Thymus (tissue), 14 donors: ENCODE measurements at places on chromosomes 3 and 15.

GRCh38 chr3:95719481-95719880 lies 1094.9 kb upstream of the EPHA6 start:
- no peak for DNase-seq

- no peak for DNase-seq
Measured at GRCh38 chr15:74535388-74536084, 5.5 kb upstream of the ARID3B start.

DNA sequence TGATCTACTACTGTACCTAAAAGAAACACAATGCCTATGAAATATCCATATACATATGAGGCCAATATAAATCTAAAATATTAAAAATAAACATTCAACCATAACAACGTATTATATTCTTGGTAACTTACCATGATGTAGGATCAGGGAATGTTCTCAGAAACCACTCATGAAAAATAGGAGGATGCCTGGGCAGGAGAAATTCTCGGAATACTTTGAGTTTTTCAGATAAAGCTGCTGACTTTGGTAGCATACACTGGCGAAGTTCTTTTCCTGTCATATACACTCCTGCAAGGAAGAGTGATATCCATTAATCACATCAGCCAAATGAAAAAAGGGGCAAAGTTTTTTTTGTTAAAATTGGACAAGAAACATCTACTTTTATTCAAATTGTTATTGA lies 11.3 kb upstream of the XRN1 start:
- no peak for DNase-seq

DNA sequence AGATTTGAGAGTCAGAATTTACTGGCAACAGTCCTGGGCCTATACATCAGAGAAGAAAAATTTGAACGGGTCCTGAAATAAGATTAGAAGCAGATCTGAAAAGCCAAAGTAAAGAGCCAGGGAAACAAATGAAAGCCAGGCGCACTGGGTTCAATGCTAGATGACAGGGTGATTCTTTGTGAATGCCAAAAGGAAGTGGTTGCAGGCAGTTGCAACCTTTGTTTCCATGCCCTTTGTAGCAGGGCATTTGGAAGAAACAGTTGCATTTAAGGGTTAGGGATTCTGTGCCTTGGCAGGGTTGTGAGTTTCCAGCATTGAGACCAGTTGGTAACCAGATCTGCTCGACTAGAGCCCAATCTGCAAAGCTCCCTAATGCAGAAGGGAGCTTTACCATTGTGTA lies 36.4 kb upstream of the MTHFS start:
- DNase-seq = peak; percentile 15

- DNase-seq = no peak
Measured at GRCh38 chr3:124584552-124585391, 145.5 kb upstream of the UMPS start.

DNA sequence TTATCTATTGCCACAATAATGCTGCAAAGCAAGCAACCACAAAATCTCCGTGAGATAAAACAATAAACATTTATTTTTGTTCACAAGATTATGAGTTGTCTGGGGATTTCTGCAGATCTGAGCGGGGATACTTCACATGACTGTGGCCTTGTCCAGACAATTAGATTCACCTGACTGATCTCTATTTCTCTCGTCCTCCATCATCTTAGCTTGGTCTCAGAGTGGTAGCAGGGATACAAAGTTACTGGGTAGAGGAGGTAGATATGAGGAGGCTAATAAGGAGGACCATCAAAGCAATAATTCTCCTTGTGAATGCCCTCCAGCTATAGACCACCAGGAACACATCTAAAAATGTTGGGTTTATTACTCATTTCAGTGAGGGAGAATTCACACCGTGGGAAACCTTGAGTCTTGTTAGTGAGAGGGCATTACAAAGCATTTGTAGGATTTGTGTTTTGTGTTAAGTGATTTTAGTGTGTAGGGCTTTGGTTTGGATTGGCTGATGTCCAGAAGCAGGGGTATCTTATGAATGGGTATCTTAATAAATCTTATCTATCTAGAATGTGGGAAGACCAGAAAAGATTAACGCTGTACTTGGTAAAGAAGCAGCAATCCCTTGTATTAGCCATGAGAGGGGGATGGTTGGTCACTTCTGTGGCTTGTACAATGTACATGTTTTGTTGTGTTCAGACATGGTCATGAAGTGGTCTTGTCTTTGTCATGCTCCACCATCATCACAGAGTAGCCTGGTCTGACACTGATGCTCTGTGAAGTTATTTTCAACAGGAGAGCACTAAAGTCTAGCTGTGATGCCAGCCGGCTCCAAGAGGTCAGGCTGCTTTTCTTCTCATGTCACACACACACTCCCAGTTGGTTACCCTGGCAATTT lies 287.6 kb upstream of the STT3B start:
- DNase-seq = no peak

GRCh38 chr15:23750179-23750578 lies 63.1 kb upstream of the NDN start:
- DNase-seq = no peak

DNA sequence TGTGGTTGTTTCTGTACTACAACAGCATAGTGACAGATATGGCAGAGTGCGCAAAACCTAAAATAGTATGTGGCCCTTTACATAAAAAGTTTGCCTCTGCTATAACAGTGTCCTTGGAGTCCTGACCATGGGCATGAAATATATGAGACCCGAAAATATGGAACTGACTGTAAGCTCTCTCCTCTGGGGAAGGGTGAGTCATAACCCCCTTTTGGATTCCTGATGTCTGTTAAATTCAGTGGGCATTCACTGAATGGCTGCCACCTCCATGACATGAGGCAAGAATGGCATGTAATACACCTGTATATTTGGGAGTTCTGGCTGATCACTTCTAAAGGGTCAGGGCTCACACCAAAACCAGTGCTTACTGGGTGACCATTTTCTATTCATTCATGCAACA lies 6.1 kb downstream of the TBC1D2B start:
- no peak for DNase-seq

GRCh38 chr15:59936741-59937140 lies 67.4 kb upstream of the FOXB1 start:
- DNase-seq = no peak

GRCh38 chr3:116981089-116981488 lies 271.5 kb downstream of the TUSC7 start:
- DNase-seq = no peak

GRCh38 chr15:44738340-44738984 lies 2.1 kb downstream of the TRIM69 start:
- no peak for DNase-seq

- DNase-seq = no peak
Measured at GRCh38 chr3:119681279-119681678, 4.1 kb upstream of the COX17 start.

GRCh38 chr3:136193278-136194054 lies 2.7 kb downstream of the MSL2 start:
- no peak for DNase-seq

GRCh38 chr3:64836097-64836496 lies 148.3 kb upstream of the ADAMTS9 start:
- no peak for DNase-seq

- DNase-seq = no peak
Measured at GRCh38 chr3:89889386-89889785, 782.0 kb downstream of the EPHA3 start.

- peak; percentile 5 for DNase-seq
Measured at GRCh38 chr3:178436773-178437172, 99.5 kb upstream of the KCNMB2 start.

DNA sequence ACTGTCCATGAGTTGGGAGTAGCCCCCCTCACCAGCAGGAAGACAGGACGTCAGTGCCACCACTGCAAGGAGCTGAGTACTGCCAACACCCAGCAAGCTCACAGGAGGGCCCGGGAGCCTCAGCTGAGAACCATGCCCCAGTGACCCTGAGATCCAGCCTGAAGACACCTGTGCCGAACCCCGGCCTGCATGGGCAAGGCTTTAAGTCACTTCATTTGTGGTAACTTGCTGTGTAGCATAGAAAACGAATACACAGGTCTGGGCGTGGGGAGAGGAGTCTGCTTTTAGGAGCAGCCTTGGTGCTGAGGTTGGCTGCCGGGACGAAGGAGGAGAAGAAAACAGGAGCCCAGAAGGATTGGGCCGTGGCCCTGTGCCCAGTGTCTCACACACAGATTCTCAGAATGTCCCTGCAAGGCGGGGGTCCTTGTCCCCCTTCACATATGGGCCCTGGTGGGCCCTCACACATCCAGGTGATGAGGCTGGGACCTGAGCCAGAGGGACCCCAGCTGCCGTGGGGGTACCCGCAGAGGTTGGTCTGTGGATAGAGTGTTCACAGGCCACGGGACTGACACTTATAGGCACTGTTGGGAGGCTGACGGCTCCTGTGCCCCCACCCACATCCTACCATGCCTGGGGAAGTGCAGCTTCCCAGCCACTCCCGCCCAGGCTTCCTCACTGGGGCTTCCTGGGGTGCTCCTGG lies 85.3 kb downstream of the PLXNA1 start:
- no peak for DNase-seq

- no peak for DNase-seq
Measured at GRCh38 chr3:126438746-126439145, 36.9 kb downstream of the ZXDC start.

GRCh38 chr3:146449076-146449475 lies 20.3 kb downstream of the PLSCR2 start:
- DNase-seq = no peak

- no peak for DNase-seq
Measured at GRCh38 chr3:150220799-150221198, 187.3 kb upstream of the TSC22D2 start.

- no peak for DNase-seq
Measured at GRCh38 chr15:83379579-83379959, 67.6 kb upstream of the SH3GL3 start.

- no peak for DNase-seq
Measured at GRCh38 chr15:73344056-73344455, 24.7 kb downstream of the HCN4 start.

GRCh38 chr15:41566121-41566885 lies 7.3 kb downstream of the TYRO3 start:
- DNase-seq = no peak

- DNase-seq = no peak
Measured at GRCh38 chr3:62675492-62675891, 199.7 kb downstream of the CADPS start.

DNA sequence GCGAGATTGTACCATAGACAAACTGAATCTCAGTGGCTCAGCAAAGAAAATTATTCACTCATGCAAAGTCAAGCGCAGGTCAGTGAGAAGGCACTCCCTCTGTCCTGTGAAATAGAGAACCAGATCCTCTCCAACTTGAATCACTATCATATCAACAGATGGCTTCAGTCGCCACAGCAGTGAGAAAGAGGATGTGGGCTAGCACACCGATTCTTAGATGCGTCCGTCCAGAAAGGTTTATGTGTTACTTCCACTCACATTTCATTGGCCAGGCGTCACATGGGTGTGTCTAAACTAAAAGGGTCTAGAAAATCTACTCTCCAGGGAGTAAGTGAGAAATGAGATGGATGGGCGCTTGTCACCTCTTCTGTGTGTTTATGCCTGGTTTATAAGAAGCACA lies 141.6 kb upstream of the KBTBD8 start:
- DNase-seq = no peak

DNA sequence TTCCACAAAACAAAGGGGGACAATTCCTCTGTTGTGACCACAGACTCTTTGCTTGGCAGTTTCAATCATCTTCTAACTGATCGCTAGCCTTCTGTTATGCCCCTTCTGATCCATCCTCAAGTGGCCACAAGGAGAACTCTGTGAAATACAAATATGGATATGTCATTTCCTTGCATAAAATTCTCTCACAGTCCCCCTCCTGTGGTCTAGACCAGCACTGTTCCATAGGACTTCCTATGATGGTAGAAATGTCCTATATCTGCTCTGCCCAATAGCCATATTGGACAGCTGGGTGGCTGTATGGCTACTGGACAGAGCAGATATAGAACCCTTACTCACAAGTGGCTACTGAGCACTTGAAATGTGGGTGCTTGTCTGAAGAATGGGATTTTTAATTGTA lies 25.9 kb upstream of the SNRK start:
- no peak for DNase-seq

GRCh38 chr3:63060412-63060811 lies 185.2 kb upstream of the CADPS start:
- DNase-seq = no peak

DNA sequence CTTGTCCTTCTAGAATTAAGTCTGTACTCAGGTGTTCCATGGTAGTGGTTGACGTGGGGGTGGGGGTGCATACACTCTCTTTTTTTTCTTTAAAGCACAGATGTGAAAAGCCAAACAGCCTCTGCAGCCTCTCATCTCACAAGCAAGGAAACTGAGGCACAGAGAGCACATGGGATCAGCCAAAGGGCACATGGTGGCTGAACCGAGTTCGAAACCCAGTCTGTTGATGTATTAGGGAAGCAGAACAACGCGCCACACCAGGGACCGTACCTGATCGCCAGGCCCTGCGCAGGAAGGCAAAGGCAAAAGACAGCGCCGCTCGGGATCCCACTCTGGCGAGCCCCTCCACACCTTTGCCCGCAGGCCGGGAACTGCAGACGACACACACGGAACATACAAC lies 47.3 kb downstream of the HERC2 start:
- no peak for DNase-seq

- DNase-seq = no peak
Measured at GRCh38 chr3:172562871-172563865, 39.9 kb upstream of the TNFSF10 start.

- no peak for DNase-seq
Measured at GRCh38 chr3:55562700-55563099, 75.6 kb upstream of the WNT5A start.

- DNase-seq = peak; percentile 54
Measured at GRCh38 chr3:69235882-69236281, 113.5 kb upstream of the LMOD3 start.
